ENCODE measurements at places on chromosomes 13 and 19.
A peak's percentile ranks its signal among the peaks of the same experiment; 100 is the strongest.

- no peak for DNase-seq
Observed at GRCh38 chr13:36859259-36859658, 40.2 kb downstream of the RFXAP start.

GRCh38 chr19:46411925-46412649, 1.3 kb downstream of the CCDC8 start:
- DNase-seq, result no peak

DNA sequence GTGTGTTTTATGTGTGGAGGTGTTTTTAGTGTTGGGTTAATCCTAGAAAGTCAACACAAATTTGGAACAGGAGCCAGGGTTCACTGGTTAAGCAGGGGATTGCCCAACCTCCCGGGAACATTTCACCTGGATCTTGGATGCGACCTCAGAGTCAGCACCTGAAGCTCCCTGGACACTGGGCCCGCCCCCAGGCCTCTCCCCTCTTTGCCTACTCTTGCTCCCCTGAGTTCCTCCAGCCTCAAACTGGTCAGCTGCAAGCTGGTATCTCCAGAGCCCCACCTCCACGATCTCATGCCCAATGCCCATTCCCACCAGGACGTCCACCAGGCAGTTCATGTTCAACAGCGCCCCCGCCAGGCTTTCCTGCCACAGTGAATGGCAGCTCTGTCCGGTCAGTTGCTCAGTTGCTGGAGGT, 9.7 kb downstream of the HSD17B14 start:
- DNase-seq, result no peak

DNA sequence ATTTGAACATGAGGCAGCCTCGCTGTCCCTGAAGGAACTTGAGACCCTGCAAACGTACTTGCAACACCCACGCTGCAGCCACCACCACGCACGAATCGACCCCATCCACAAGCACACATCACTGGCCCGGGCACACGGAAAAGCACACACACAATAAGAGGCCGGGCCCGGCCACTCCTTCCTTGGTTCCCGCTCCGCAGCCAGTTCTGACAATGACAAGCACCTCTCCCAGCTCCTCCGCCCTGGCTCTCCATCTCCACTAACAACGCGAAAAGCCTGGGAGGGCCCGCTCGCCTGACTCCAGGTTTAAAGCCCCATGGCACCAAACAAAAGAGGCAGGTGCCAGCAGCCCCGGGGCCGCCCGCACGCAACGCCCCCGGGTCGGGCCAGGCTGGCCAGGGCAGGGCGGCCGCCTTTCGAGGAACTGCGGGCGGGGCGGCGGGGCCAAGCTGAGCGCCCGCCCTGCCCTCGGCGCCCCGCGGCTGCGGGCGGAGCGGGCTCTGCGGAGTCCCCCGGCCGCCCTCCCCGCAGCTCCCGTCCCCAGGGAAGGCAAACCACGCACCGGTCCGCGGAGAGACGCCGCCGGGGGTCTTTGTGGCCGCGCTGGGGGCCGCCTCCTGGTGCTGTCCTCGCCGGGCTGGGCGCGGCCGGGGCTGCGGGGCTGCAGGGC, 495 bp downstream of the DCLK1 start:
- no peak for DNase-seq

GRCh38 chr13:28044608-28045007, 55.8 kb downstream of the FLT3 start:
- DNase-seq, result no peak

- peak; percentile 33 for DNase-seq
Observed at GRCh38 chr13:30576528-30576927, 41.2 kb upstream of the USPL1 start.

DNA sequence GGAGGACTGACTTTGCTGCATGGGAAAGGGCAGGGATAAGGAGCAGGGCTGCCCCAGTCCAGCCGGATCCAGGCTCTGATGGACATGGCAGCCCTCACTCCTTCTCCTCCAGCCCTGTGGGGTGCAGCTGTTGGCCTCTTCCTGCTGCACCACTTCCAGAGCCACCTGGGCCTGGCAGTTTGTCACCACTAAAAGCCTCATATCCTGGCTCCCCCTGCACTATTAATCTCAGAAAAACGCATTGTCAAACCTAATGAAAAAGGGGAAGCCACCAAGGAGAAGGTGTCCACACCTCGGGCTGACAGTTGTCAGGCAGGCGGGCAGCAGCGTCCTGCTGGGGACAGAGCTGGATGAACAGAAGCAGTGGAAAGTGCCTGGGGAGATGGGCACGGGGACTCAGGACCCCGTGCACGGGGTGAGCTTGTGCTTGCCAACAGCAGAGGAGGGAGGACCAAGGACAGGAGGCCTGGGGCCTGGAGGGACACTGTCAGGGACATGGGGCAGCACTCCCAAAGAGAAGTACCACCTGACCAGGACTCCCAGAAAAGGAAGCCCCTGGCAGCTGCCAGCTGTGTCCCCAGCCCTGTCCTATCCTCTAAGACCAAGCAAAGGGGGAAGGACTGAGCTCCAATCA, 151.1 kb upstream of the TSHZ3 start:
- no peak for DNase-seq

DNA sequence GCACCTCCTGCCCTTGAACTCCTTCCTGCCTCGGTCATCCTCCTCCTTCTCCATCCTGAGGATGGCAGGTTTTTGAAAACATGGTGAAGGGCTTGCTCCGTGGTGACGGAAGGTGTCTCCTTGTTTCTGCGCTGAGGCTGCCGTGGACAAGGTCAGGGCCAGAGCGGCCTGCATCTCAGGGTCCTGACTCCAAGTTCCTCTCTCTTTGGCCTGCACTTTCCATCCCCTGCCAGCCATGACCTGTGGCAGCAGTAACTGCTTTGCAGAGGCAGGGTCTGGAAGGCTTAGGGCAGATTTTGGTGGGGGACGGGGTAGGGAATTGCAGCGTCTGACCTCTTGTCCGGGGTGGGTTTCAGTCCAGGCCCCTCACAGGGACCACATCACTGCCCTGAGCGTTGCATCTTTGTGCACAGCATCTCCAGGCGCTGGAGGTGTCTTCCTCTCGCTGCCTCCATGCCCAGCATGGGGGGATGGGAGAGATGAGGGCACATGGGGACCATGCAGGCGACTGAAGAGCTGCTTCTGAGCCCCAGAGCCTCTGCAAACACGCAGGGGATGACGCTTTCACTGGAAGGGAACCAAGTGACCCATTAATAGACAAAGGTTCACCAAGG, 216.8 kb downstream of the TEX29 start:
- DNase-seq, result no peak

- no peak for DNase-seq
Observed at GRCh38 chr13:64256751-64257150, 2841.1 kb upstream of the PCDH20 start.

GRCh38 chr19:5156231-5156986, 184.2 kb downstream of the PTPRS start:
- no peak for DNase-seq

DNA sequence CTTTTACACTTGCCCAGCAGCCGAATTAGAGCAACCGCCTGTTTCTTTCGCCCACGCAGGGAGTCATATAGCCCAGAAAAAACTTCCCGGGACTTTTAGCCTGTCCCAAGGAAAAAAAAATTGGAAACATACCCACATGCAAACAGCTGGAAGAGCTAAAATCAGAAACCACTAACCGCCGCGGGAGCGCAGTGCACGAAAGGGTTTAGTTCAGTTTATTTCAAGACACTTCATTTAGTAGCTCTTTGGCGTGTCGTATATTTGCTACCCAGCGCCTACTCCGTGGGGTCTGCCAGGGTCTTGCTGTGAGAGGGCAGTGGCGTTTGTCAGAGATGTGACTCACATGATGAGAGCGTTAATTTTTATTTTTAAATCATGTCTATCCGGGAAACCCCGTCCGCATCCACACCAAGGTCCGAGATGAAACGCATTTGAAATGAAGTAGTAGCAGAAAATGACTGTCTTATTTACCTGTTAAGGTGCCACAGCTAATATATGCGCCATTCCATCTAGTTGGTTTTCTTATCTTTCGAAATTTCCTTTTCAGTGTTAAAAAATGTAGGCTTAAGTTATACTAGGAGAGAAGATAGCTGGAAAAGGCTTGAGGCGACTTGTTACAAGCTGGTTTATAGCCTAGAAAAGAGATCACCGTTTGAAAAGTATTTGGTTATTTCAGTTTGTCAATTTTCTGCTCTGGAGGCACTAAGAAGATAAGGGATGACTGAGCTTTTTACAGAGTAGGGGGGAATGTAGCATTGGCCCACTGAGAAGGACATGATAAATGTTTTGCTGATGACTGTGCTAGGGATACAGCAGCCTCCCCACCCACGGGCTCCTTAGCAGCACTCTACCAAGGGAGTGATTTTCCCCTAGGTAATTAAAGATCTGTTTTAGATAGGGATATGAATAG, 1.7 kb downstream of the KLF5 start:
- DNase-seq, result no peak

DNA sequence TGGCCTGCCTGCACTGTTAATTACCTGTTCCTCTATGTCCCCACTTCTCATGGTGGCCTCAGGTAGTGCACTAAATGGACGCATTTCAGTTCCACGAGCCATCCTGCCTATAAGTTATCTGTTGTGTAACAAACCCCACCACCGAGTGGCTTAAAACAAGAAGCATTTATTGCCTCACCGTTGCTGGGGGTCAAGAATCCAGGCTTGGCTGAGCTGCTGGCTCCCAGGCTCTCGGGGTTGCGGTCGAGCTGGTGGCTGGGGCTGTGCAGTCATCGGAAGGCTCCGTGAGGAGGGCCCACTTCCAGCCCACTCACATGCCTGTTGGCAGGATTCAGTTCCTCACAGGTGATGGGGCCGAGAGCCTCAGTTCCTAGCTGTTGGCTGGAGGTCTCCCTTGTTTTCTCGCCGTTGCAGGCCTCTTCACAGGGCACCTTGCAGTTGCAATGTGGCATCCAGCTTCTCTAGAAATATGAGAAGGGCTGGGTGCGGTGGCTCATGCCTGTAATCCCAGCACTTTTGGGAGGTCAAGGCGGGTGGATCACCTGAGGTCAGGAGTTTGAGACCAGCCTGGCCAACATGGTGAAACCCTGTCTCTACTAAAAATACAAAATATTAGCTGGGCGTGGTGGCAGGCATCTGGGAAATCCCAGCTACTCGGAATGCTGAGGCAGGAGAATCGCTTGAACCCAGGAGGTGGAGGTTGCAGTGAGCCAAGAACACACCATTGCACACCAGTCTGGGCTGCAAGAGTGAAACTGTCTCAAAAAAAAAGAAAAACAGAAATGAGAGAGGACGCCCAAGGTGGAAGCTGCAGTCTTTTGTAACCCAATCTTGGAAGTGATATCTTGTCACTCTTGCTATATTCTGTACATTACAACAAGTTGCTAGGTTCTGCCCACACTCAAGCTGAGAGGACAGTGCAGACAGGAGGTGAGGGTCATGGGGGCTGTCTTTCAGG, 6.5 kb upstream of the PTOV1 start:
- DNase-seq, result no peak

DNA sequence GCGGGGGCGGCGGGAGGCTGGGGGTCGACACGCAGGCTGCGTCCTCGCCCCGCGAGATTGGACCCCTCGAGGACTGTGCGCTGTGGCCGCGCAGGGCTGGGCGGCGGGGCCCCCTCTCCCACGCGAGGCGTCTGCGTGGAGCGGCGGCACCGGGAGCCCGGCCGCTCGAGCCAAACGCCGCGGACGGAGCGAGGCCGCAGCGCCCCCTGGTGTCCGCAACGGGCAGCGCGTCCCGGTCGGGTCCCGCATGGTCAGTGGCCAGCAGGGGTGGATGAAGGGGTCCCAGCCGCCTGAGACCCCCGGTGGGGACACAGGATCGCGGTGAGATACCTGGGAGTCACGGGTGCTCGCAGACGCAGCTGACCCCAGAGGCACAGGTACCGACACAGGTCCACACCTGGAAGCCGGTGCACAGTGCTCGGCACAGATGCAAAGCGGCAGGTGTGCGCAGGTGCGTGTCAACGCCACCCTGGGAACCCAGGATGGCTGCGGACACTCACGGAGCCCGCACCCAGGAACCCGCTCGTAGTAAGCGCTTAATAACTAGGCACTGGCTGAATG, 2.1 kb upstream of the CIRBP start:
- DNase-seq, result no peak

- DNase-seq, result no peak
Observed at GRCh38 chr19:10111405-10111811, at the start of gene P2RY11. TSS of gene P2RY11 (plus strand) at chr19:10111693. CDS start at chr19:10111722, 29 bp downstream.

DNA sequence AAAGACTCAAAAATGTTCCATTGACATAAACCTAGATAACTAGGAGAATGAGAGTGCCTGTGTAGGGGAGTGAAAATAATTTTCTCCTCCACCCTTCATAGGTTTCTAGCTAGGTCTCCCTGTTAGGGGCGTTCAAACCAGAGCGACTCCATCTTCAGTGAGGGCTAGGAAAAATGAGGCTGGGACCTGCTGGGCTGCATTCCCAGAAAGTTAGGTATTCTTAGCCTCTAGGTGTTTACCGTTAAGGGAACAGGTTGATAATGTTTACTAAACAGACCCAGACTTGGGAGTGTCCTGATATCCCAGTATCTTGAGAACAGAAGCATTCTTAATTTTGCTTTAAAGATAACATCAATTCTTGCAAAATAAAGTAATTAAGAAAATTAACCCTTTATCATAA, 20.1 kb downstream of the PABPC3 start:
- no peak for DNase-seq

DNA sequence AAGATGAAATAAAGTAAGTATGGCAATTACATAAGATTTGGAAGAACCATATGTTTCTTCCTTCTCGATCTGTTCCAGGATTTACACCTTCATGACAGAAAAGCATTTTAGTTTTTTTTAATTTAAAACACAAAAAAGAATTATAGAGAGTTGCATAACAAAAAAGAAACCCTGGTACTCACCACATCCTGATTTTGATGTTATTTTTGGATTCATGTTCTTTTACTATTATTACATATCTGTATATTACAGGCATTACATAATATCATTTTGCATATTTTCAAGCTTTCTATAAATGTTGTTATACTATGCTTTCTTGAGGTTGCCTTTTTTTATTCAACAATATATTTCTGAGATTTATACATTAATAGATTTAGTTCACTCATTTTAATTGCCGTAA, 6.7 kb upstream of the KATNAL1 start:
- DNase-seq, result no peak

GRCh38 chr13:93388701-93389100, 162.1 kb downstream of the GPC6 start:
- no peak for DNase-seq

Measured in CD4-positive, alpha-beta T cell (primary cell).